Vagina (tissue), 2 donors: ENCODE measurements at places on chromosomes 7 and 10. TPM values are rescaled to one million over a fixed set of nuclear protein-coding genes. Genes with fewer than 3 reads are reported as not detected.

- no peaks in the 10 kb centered on the region for H3K36me3 ChIP-seq
- H3K27me3 ChIP-seq: no peaks in the 10 kb centered on the region
- no peak overlapping the region for H3K4me3 ChIP-seq
- H3K27ac ChIP-seq: no peak overlapping the region
- H3K4me1 ChIP-seq: no peaks in the 10 kb centered on the region
Observed at GRCh38 chr10:71188201-71188600, 24.2 kb upstream of the UNC5B start.

- H3K4me1 ChIP-seq: no peaks in the 10 kb centered on the region
- DNase-seq: no peak
- H3K4me3 ChIP-seq: no peak overlapping the region
- H3K27me3 ChIP-seq: no peaks in the 10 kb centered on the region
Observed at GRCh38 chr10:96708456-96708855, 11.9 kb downstream of the PIK3AP1 start.

The RNF148 gene
- 1.7 TPM for total RNA-seq

GRCh38 chr7:5666361-5666760 lies 115.1 kb downstream of the RNF216 start:
- no peaks in the 10 kb centered on the region for H3K27me3 ChIP-seq
- no peak for DNase-seq
- H3K4me1 ChIP-seq: peaks cover 16% of the 10 kb centered on the region
- H3K4me3 ChIP-seq: no peak overlapping the region

The GOLGA7B gene
- 2.5 TPM for total RNA-seq

The ITGB8 gene
- total RNA-seq: 62.6 TPM

- peak overlapping the region; percentile 28 for H3K27ac ChIP-seq
- H3K4me1 ChIP-seq: peaks cover 52% of the 10 kb centered on the region
- no peak for DNase-seq
- H3K4me3 ChIP-seq: no peak overlapping the region
- H3K36me3 ChIP-seq: no peaks in the 10 kb centered on the region
Observed at GRCh38 chr10:33129141-33129995, 171.3 kb upstream of the ITGB1 start.

- no peaks in the 10 kb centered on the region for H3K27me3 ChIP-seq
- peaks cover 75% of the 10 kb centered on the region for H3K4me1 ChIP-seq
- no peak for DNase-seq
- no peaks in the 10 kb centered on the region for H3K36me3 ChIP-seq
Observed at GRCh38 chr10:102674566-102674965, 30.3 kb downstream of the TRIM8 start.

GRCh38 chr10:63013755-63014154 lies 119.4 kb upstream of the NRBF2 start:
- no peak overlapping the region for H3K27ac ChIP-seq
- DNase-seq: no peak
- no peaks in the 10 kb centered on the region for H3K36me3 ChIP-seq
- no peaks in the 10 kb centered on the region for H3K4me1 ChIP-seq
- H3K4me3 ChIP-seq: no peak overlapping the region
- H3K27me3 ChIP-seq: no peaks in the 10 kb centered on the region

GRCh38 chr7:137591421-137591837 lies 247.9 kb upstream of the PTN start:
- no peak overlapping the region for H3K27ac ChIP-seq
- DNase-seq: no peak
- peaks cover 5% of the 10 kb centered on the region for H3K4me1 ChIP-seq

The CPED1 gene
- 27.3 TPM for total RNA-seq

GRCh38 chr7:44277851-44278250 lies 47.5 kb downstream of the CAMK2B start:
- no peak overlapping the region for H3K4me3 ChIP-seq
- H3K27ac ChIP-seq: no peak overlapping the region
- no peak for DNase-seq
- H3K4me1 ChIP-seq: no peaks in the 10 kb centered on the region

- H3K36me3 ChIP-seq: no peaks in the 10 kb centered on the region
- H3K27me3 ChIP-seq: no peaks in the 10 kb centered on the region
- no peak overlapping the region for H3K4me3 ChIP-seq
- peaks cover 97% of the 10 kb centered on the region for H3K4me1 ChIP-seq
Observed at GRCh38 chr10:80501381-80501912, 36.3 kb upstream of the SH2D4B start.

- no peaks in the 10 kb centered on the region for H3K4me1 ChIP-seq
- H3K36me3 ChIP-seq: no peaks in the 10 kb centered on the region
- no peak for DNase-seq
Observed at GRCh38 chr7:85474234-85474633, 287.4 kb upstream of the SEMA3D start.

The TMEM60 gene
- 13.5 TPM for total RNA-seq

- H3K27me3 ChIP-seq: no peaks in the 10 kb centered on the region
- no peak overlapping the region for H3K4me3 ChIP-seq
- no peaks in the 10 kb centered on the region for H3K4me1 ChIP-seq
- H3K36me3 ChIP-seq: no peaks in the 10 kb centered on the region
- no peak overlapping the region for H3K27ac ChIP-seq
Observed at GRCh38 chr7:69946901-69947300, 348.6 kb downstream of the AUTS2 start.

The CALHM3 gene
- total RNA-seq: not detected

The EBF3 gene
- 10.6 TPM for total RNA-seq

DNA sequence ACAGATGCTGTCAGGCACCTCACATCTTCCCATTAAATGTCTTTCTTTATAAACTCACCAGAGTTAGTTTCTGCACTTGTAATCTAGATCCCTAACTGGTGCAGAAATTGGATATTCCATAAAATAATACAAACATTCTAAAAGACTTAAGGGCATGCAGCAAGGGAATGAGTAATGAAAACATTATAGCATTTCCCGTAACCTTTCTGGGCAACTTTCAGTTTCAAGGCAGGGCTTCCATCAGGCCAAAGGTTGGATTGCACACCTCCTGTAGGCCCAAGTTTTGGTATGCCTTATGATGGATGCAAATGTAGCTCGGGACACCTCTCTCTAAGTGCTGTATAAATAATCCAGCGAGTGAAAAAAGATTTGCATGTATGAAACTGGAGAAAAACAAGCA lies 129.9 kb upstream of the LYZL2 start:
- no peak overlapping the region for H3K27ac ChIP-seq
- H3K4me1 ChIP-seq: peaks cover 10% of the 10 kb centered on the region
- no peaks in the 10 kb centered on the region for H3K27me3 ChIP-seq
- no peak for DNase-seq

The CXCL12 gene
- total RNA-seq: 112 TPM

The GJD4 gene
- not detected for total RNA-seq

- no peaks in the 10 kb centered on the region for H3K27me3 ChIP-seq
- H3K4me1 ChIP-seq: peaks cover 32% of the 10 kb centered on the region
Observed at GRCh38 chr7:69676247-69676646, 78.0 kb downstream of the AUTS2 start.

- H3K27me3 ChIP-seq: no peaks in the 10 kb centered on the region
- no peaks in the 10 kb centered on the region for H3K36me3 ChIP-seq
- no peaks in the 10 kb centered on the region for H3K4me1 ChIP-seq
- no peak overlapping the region for H3K4me3 ChIP-seq
- no peak for DNase-seq
- no peak overlapping the region for H3K27ac ChIP-seq
Observed at GRCh38 chr10:101875068-101875688, 31.6 kb upstream of the KCNIP2 start.

The FAM25A gene
- total RNA-seq: 40.0 TPM

- no peak for DNase-seq
- peaks cover 100% of the 10 kb centered on the region for H3K4me1 ChIP-seq
- no peaks in the 10 kb centered on the region for H3K27me3 ChIP-seq
- H3K27ac ChIP-seq: peak overlapping the region; percentile 88
- no peaks in the 10 kb centered on the region for H3K36me3 ChIP-seq
Observed at GRCh38 chr10:79147796-79148451, 79.2 kb downstream of the ZMIZ1 start.

DNA sequence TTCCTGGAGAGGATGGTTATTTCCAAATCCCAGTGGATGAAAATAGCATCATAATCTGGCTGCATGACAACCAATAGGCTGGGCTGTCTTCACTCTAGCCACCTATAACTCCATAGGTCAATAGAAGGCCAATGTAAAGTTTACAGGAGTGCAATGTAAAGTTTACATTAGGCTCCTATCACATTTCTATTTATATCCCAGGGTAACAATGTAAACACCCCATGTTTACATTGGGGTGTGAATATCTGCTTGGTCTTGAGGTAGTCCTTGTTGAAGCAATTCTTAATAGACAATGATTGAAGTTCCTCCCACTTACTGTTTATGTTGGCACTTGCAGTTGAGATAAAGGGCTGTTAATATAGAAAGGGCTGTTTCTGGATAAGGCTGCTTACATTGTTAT lies 21.5 kb downstream of the CH25H start:
- H3K4me1 ChIP-seq: no peaks in the 10 kb centered on the region
- H3K4me3 ChIP-seq: no peak overlapping the region
- no peak for DNase-seq
- H3K27me3 ChIP-seq: no peaks in the 10 kb centered on the region
- no peaks in the 10 kb centered on the region for H3K36me3 ChIP-seq

- H3K36me3 ChIP-seq: no peaks in the 10 kb centered on the region
- H3K27ac ChIP-seq: no peak overlapping the region
- no peaks in the 10 kb centered on the region for H3K27me3 ChIP-seq
- no peak for DNase-seq
- no peak overlapping the region for H3K4me3 ChIP-seq
Observed at GRCh38 chr10:110444004-110444337, 53.7 kb upstream of the DUSP5 start.

DNA sequence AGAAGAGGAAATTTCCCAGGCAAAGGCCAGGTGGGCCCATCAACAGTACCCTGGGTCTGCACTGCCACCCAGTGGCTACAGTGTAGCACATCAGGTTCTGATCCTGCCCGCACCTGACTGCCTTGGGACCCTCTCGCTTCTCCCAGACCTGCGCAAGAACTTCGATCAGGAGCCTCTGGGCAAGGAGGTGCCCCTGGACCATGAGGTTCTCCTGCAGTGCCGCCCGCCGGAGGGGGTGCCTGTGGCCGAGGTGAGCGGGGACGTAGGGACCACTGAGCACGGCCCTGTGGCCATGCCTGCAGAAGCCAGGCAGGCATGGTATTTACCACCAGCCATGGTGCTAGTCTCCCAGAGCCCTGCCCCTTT lies 33.9 kb upstream of the SLC29A3 start:
- peaks cover 20% of the 10 kb centered on the region for H3K36me3 ChIP-seq
- H3K4me1 ChIP-seq: no peaks in the 10 kb centered on the region
- H3K27ac ChIP-seq: no peak overlapping the region
- DNase-seq: no peak
- H3K27me3 ChIP-seq: no peaks in the 10 kb centered on the region

- no peaks in the 10 kb centered on the region for H3K4me1 ChIP-seq
- H3K4me3 ChIP-seq: no peak overlapping the region
- H3K27ac ChIP-seq: no peak overlapping the region
- DNase-seq: no peak
- no peaks in the 10 kb centered on the region for H3K36me3 ChIP-seq
Observed at GRCh38 chr7:12123172-12123571, 87.9 kb upstream of the TMEM106B start.

- DNase-seq: no peak
- no peak overlapping the region for H3K27ac ChIP-seq
- no peaks in the 10 kb centered on the region for H3K27me3 ChIP-seq
- H3K36me3 ChIP-seq: no peaks in the 10 kb centered on the region
Observed at GRCh38 chr7:139693651-139694388, 84.0 kb downstream of the HIPK2 start.

GRCh38 chr10:5555021-5555510 lies 30.3 kb downstream of the CALML3 start:
- DNase-seq: no peak
- no peak overlapping the region for H3K4me3 ChIP-seq
- H3K36me3 ChIP-seq: no peaks in the 10 kb centered on the region
- H3K27ac ChIP-seq: no peak overlapping the region
- H3K27me3 ChIP-seq: no peaks in the 10 kb centered on the region
- H3K4me1 ChIP-seq: peaks cover 25% of the 10 kb centered on the region

DNA sequence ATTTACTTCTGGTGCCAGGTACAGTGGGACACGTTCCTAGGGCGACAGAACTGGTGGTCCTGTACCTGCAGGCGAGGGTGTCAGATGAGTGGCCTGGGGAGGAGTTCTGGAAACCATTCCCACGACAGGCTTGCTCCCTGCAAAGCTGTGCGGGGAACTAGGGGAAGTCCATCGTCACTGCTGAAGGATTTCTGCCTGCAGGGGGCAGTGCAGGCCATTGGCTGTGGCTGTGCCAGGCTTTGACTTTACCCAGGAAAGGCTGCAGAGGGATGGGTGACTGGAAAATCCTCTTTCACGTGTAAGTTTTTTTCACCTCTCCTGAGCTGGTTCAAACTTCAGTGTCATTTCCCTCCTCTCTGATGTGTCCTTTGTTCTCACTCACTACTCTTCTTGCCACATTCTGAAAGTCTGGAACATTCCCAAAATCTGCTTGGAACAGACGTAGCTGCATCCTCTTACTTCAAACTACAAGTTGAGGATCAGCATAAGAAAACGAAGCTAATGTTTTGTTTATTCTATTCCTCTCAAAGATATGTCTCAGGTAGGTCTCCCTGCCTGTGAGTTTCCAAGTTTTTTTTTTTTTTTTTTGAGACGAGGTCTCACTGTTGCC lies 126.5 kb downstream of the SH2D4B start:
- no peaks in the 10 kb centered on the region for H3K27me3 ChIP-seq
- H3K4me1 ChIP-seq: peaks cover 16% of the 10 kb centered on the region
- no peaks in the 10 kb centered on the region for H3K36me3 ChIP-seq
- no peak overlapping the region for H3K27ac ChIP-seq

The TMEM139 gene
- not detected for total RNA-seq

The GAD2 gene
- total RNA-seq: not detected

The LRRD1 gene
- total RNA-seq: 0.49 TPM

The SEC61G gene
- 81.5 TPM for total RNA-seq

The MEST gene
- 28.5 TPM for total RNA-seq

GRCh38 chr7:24706211-24707170 lies 50.8 kb downstream of the GSDME start:
- H3K27me3 ChIP-seq: no peaks in the 10 kb centered on the region
- no peak overlapping the region for H3K4me3 ChIP-seq
- H3K27ac ChIP-seq: no peak overlapping the region
- H3K4me1 ChIP-seq: no peaks in the 10 kb centered on the region
- DNase-seq: peak; percentile 87
- H3K36me3 ChIP-seq: no peaks in the 10 kb centered on the region

DNA sequence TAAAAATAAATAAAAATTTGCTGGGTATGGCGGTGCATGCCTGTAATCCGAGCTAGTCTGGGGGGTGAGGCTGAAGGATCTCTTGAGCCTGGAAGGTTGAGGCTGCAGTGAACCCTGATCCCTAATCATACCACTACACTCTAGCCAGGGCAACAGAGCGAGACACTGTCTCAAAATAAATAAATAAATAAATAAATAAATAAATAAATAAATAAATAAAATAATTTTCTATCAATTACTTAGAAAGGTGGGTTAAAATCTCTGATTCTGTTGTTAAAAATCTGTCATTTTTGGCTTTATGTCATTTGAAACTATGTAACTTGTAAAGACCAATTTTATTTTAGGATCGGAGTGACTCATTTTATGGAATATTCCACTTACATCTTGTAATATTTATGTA lies 958.6 kb downstream of the NXPH1 start:
- H3K4me3 ChIP-seq: no peak overlapping the region
- no peak overlapping the region for H3K27ac ChIP-seq
- H3K36me3 ChIP-seq: no peaks in the 10 kb centered on the region
- no peak for DNase-seq

The TAS2R5 gene
- 6.1 TPM for total RNA-seq

GRCh38 chr7:8134089-8134733 lies 127.8 kb downstream of the ICA1 start:
- no peak overlapping the region for H3K4me3 ChIP-seq
- no peaks in the 10 kb centered on the region for H3K27me3 ChIP-seq
- DNase-seq: no peak
- no peak overlapping the region for H3K27ac ChIP-seq
- H3K4me1 ChIP-seq: no peaks in the 10 kb centered on the region
- no peaks in the 10 kb centered on the region for H3K36me3 ChIP-seq

- no peaks in the 10 kb centered on the region for H3K4me1 ChIP-seq
- no peak overlapping the region for H3K27ac ChIP-seq
- no peak overlapping the region for H3K4me3 ChIP-seq
- DNase-seq: peak; percentile 52
- H3K27me3 ChIP-seq: no peaks in the 10 kb centered on the region
- no peaks in the 10 kb centered on the region for H3K36me3 ChIP-seq
Observed at GRCh38 chr10:85599081-85599480, 767.5 kb downstream of the GRID1 start.
